ENCODE measurements at places on chromosomes 12 and 14. TPM values are rescaled to one million over a fixed set of nuclear protein-coding genes. Genes with fewer than 3 reads are reported as not detected.

DNA sequence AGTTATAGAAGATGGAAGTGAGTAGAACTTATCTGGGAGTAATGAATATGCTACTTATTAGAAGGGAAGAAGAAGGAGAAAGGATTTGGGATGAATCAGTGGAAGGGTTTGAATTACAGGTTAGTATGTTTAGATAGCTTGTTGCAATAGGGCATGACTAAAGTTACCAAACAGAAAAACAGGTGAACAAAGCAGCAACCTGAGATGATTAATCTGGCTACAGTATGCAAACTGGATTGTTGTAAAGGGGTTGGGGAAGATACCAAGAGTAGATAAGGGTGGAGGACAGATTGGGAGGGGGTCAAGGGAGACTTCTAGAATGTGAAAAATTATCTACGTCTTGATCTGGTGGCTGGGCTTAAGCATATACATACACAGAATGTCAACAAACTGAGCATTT, 73.4 kb upstream of the CLEC14A start:
- no peak for DNase-seq

GOLGA3 gene
- total RNA-seq = 46.0 TPM

DNA sequence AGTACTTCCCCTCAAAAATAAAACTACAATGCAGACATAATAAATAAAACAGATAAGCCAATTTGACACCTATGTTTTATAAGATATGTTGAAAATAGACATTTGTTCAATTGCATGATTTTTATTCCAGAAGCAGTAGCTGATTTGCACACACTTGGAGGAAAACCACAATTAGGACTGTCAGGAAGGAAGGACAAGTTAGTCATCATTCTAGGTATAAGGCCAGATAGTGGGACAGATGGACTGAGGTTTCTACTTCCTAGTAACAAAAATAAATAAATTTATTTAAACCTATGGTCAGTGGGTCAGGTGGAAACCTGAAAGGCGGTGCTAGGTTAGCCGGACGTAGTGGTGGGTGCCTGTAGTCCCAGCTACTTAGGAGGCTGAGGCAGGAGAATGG, 141.8 kb upstream of the RASSF8 start:
- DNase-seq = no peak

- no peak for DNase-seq
These were observed 20.6 kb downstream of the RFLNA start for GRCh38 chr12:124315372-124316044.

SLC35F4 gene
- not detected for total RNA-seq

GRCh38 chr14:105294142-105294597, 6.6 kb downstream of the BRF1 start:
- DNase-seq = no peak

VRTN gene
- not detected for total RNA-seq

RFC5 gene
- total RNA-seq = 31.0 TPM

IL31 gene
- not detected for total RNA-seq
